ENCODE measurements at places on chromosomes 3 and 15.

GRCh38 chr15:66820481-66821176, 118.6 kb downstream of the SMAD6 start:
- no peak for DNase-seq

DNA sequence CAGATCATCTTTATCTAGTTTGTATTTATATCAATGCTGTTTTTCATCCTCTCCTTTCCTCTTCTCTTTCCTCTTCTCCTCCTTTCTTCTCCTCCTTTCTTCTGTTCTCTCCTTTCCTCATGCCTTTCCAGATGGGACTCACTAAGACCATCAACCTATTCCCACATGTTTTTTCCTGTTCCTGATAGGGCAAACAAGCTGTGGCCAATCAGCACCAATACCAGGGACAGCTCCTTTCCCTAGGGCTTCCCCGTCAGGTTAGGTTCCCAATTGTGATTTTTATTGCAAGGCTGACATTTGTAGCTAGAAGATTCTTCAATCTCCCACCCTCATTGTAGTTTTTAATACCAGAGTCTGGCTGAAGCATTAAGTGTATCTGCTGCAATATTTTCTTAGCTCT, 76.3 kb upstream of the COL8A1 start:
- DNase-seq, result no peak

- DNase-seq, result no peak
These were observed 37.6 kb upstream of the SLC9A9 start for GRCh38 chr3:143885780-143886427.

DNA sequence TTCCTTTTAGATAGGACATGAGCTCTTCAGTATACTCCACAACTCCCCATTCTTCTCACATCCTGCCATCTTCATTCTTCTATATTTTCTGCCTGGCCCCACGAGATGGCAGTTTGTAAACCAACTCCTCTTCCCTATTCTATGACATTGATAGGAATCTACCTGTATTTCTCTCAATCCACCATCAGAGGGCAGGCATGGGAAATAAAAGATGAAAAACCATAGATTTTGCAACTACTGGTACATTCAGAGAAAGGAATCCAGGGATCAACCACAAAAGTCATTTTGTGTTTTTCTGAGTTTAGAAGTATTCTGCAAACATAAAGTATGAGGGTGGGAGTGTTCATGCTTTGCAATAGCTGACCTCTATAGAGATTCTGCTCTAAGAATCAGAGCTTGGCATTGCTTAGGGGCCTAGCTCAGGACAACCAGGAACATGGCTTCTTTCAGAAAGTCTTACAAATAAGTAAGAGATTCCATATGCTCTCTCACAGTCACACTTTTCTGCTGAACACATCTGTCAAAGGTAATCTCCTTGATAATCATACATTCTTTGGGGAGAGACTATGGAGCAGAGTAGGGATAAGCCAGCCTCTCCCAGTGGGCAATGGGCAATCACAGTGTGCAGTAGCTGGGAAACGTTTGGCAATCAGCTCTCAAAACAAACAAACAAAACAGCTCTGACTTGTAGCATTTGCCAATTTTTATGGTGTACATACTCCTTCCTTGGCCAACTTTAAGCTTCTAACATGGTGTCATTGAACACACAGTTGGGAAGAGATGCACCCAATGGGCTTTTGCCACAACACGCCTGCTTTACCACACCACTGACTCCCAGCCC, 43.1 kb upstream of the SLC25A36 start:
- no peak for DNase-seq

- DNase-seq, result no peak
These were observed 314.0 kb upstream of the CDIN1 start for GRCh38 chr15:36265422-36265821.
